Fibroblast of pulmonary artery (primary cell): ENCODE measurements at places on chromosomes 12 and 14.

DNA sequence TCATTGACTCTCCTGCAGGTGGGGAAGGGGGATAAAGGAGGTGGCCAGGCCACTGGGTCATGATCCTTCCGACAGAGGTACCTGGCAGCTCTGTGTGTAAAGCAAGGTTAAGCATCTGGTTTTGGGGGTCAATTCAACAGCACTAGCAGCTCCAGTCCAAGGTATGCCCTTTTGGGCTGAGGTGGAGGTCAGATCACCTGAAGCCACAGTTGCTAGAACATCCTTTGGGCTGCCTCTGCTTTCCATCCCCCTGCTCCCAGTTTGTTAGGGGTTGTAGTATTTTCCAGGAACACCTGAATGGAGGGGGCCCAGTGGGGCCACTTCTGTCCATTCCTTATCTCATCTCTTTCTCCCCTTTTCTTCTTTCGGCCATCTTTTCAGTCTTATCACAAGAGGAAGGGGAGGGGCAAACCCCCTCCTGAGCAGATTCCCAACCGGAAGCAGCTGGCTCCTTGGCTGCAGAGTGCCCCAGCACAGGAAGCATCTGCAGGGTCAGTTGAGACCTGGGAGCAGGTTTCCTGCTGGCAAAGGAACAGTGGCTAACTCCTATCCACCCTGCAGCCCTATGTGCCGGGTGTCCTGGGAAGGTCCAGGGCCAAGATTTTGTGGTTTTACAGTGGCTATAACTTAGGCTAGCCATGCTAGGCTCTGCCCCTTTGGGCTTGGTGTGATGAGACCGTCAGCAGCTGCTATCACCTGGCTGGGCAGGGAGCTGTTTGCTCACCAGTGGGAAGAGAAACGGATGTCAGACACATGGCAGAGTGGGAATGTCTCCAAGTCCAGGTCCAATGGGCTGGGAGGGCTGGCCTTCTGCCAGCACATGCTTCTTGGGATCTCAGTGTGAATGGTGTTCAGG lies 40.2 kb downstream of the SH2B3 start:
- DNase-seq = peak; percentile 75

DNA sequence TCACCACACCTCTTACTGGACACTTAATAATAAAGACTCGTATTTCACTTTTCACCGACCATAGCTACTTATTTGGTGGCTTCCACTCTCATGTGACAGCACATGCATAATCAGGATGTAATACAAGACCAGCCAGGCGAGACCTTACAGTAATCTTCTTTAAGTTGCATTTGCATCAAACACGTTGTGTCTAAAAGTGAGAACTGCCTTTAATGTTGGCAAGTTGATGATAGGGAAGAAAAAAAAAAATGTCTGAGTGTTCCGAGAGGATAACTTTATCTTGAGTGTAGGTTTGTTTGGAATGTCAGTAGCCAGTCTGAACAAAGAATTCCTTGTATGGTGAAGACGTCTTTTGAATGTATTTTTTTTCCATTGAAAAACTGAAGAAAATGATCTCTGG lies 440.4 kb downstream of the ADAMTS20 start:
- DNase-seq = peak; percentile 42

DNA sequence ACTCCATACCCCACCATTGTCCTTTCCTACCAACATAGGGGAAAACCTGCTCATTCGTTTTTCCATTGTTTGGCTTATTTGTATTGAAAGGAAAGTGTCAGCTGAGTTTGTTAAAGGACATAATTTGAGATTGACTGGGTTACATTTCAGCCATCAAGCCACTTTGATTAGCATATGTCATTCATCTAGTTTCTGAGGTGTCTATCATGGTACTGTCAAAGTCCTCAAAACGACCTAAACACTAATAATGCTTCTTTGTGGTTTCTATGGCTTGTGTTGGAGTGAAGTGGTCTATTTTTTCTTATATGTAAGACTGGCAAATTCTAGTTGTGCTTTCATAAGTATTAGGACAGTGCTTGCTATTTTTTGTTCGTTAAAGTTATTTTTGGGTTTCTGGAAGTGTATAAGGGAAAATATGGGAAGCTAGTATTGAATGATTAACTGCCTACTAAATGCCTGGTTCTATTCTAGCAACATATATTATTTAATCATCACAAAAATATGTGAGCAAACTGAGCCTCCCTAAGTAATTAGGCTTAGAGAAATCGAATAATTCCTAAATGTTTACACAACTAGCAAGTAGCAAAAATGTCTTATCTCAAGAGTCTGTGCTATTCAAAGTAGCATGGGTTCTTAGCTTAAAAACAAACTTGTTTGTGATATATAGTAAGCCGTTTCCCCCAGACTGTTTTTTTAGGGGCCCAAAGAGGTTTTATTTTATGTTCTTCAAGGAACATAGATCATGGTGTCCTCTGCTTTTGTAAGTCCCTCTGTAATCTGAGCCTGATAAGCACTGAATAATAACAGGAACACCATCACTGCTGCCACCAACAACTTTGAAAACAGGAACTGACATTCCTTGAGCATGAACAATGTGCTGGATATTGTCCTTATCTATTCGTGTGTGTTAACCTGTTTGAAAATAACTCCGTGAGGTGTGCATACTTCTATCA lies 67.1 kb downstream of the DERA start:
- peak; percentile 92 for DNase-seq

DNA sequence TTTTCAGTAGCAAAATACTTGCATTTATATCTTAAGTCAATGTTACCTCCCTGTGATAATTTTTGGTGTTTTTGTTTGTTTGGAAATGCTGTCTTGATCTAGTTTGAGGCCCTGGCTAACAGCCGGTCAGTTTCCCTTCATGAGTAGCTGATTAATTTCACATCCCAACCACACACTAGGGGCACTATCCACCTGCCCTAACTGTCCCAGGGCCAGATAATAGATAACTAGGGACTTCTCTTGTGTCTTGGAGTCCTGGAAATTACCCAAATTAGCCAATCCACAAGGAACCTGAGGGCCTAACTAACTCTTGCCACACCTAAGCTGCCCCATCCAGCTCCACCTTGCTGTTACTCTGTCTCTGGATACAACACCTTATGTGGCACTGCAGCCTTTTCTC lies 399.9 kb downstream of the FOXG1 start:
- DNase-seq = no peak

DNA sequence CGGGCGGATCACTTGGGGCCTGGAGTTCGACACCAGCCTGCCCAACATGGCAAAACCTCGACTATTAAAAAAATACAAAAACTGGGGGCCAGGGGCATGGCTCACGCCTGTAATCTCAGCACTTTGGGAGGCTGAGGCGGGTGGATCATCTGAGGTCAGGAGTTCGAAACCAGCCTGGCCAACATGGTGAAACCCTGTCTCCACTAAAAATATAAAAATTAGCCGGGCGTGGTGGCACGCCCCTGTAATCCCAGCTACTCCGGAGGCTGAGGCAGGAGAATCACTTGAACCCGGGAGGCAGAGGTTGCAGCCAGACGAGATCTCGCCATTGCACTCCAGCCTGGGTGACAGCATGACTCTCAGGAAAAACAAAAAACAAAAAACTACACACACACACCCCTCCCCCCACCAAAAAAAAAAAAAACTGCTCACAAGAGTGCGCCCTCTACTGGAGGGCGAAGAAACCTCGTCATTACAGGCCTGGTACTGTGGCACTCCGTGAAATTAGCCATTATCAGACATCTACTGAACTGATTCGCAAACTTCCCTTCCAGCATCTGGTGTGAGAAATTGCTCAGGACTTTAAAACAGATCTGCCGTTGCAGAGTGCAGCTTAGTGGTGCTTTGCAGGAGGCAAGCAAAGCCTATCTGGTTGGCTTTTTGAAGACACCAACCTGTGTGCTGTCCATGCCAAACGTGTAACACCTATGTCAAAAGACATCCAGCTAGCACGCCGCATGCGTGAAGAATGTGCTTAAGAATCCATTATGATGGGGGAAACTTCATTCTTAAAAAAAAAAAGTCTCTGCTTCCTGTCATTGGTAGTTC lies 7.7 kb downstream of the PPP1R3E start:
- peak; percentile 66 for DNase-seq

- DNase-seq = peak; percentile 31
Measured at GRCh38 chr14:79186523-79186922, 1016.4 kb downstream of the NRXN3 start.

DNA sequence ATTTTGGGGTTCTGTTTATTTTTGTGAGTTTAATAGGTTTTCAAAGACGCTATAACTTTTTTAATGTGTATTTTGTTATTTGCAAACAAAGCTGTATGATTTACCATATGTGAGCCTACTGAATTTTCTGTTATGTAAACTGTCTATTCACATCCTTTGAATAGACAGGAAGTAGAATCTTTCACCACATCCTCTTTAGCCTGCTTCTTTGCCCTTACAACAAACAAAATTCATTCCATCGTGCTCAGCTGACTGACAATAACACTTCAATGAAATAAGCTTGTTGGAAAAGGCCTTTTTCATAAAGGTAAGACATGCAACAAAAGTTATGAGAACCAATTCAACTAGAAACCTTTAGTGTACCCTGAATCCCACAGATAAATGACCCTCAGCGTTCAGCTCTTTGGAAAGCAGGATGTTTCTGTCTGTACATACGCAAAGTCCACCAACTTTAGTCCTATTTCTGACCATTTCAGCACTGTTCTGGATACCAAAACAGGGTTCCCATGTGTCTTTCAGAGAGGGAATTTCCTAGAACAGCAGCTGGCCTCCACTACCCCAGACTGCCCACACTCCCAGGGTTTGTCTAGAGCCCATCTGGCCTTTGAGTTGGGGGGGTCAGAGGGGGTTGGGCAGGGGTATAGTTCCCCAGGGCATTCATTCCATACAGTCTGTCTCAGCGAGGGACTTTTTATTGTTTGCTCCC lies 71.3 kb downstream of the DUSP6 start:
- DNase-seq = peak; percentile 22

DNA sequence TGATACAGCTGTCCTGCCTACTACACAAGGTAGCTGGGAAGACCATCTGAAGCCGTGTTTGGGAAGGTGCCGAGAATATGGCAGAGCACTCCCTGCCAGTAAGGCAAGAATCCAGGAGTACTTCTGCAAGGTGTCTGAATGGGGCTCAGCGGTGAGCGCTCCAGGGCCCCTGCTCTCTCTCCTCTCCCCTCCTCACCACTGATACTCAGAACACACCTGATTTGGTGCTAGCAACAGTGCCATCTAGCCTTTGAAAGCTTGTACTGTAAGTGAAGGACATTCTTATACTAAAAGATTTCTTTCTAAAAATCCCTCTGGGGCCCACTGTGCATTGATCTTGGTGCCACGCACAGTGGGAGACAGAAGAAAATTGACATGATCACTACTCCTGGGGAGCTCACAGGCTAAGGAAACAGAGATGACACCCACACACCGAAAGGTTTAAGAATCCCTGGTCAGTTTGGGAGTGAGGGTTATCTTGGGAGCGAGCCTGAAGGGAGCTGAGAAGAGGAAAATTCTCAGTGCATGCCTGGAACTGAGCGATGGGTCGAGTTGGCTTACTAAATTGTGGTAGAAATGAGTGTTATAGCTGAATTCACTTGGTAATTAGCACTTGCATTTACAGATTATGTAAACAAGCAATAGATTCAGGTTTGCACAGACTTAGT lies 216.9 kb downstream of the NTF3 start:
- DNase-seq = peak; percentile 24
